Dorsolateral prefrontal cortex (tissue), 122 donors: ENCODE measurements at places on chromosomes 7 and 10.

GRCh38 chr7:122200888-122201287 is 56.8 kb upstream of the AASS start:
- DNase-seq: no peak

- DNase-seq: no peak
Observed at GRCh38 chr7:40909346-40909980, 774.7 kb downstream of the SUGCT start.

DNA sequence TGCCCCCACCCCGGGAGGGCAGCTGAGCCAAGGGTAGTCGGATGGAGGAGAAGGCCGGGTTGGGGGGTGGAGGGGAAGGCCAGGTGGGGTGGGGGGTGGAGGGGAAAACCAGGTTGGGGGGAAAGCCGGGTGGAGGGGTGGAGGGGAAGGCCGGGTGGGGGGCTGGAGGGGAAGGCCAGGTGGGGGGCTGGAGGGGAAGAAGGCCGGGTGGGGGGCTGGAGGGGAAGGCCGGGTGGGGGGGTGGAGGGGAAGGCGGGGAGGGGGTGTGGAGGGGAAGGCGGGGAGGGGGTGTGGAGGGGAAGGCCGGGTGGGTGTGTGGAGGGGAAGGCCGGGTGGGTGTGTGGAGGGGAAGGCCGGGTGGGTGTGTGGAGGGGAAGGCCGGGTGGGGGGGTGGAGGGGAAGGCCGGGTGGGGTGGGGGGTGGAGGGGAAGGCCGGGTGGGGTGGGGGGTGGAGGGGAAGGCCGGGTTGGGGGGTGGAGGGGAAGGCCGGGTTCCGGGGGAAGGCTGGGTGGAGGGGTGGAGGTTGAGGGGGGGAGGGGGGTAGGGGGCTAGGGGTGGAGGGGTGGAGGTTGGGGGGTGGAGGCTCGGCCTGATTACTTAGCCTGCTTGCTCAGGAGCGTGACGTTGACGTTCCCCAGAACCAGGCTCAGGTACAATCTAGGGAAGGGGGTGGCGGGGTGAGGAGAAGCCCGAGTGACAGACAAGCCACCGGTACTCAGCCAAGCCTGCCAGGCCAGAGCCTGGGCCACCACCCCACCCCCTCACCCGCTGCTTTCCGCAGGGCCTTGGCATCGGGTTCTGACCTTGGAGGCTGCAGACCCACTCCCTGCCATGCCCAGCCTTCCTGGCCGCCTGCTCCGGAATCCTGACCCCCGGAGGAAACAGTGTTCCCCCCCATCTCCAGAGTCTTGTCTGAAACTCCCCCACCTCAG is 5.6 kb downstream of the TMEM120A start:
- no peak for DNase-seq

GRCh38 chr10:132335189-132336063 is 3.4 kb downstream of the LRRC27 start:
- no peak for DNase-seq

DNA sequence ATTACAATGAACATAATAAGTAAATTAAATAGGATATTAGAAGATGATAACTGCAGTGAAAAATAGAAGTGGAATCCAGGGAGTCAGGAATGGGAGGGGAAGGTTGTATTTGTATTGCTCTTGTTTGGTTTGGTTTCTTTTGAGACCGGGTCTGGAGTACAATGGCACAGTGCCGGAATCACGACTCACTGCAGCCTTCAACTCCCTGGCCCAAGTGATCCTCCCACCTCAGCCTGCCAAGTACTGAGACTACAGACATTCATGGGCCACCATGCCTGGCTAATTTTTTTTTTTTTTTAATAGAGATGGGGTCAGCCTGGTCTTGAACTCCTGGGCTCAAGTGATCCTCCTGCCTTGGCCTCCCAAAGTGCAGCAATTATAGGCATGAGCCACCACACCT is 59.9 kb upstream of the LRRC4 start:
- no peak for DNase-seq

- no peak for DNase-seq
Observed at GRCh38 chr7:121931149-121931902, 58.4 kb downstream of the PTPRZ1 start.

DNA sequence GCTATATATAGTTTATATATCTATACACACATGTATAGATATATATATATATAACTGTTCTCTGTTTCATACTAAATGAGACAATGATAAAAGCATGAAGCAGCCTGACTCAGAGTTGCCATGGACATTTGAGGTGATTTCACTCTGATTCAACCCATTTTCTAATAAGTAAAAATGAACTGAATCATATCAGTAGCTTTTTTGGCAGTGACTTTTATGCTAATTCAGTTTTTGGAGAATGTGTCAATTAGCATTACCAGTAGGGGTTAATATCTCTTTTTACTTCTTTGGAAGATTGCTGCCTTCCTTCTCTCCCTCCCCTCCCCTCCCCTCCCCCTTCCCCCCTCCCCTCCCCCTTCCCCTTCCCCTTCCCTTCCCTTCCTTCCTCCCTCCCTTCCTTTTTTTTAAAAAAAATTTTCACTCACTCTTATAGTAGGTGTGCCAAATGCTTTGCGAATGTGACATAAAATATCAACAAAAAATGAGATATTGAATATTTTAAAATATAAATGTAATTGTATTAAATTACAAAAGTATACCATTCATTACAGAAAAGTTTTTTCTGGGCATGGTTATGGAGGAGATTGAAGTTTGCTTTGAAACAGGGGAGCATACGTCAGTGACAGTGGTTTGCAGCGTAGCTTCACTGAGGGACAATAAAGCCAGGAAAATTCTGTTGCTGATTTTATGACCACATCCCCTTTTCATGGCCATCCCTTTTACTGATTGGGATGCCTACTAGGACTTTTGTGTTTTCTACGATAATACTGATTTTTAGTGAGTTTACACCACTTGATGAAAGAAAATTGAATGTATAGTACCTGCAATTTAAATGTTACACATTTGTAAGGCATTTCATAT is 64.0 kb upstream of the KLF6 start:
- DNase-seq: no peak

GRCh38 chr10:7231509-7232414 is 179.1 kb downstream of the SFMBT2 start:
- DNase-seq: no peak

- DNase-seq: no peak
Observed at GRCh38 chr10:27741173-27742091, 4.2 kb downstream of the MKX start.
